ENCODE measurements at places on chromosomes 5 and 9. TPM values are rescaled to one million over a fixed set of nuclear protein-coding genes. Genes with fewer than 3 reads are reported as not detected.
A peak's percentile ranks its signal among the peaks of the same experiment; 100 is the strongest.

- no peaks in the 10 kb centered on the region for H3K4me1 ChIP-seq
- H3K4me3 ChIP-seq: no peak overlapping the region
- H3K36me3 ChIP-seq: no peaks in the 10 kb centered on the region
- DNase-seq: no peak
- H3K27me3 ChIP-seq: peaks cover 3% of the 10 kb centered on the region
Observed at GRCh38 chr9:124475158-124475867, 25.1 kb downstream of the ADGRD2 start.

GRCh38 chr5:133398646-133399101 lies 213.7 kb downstream of the FSTL4 start:
- no peaks in the 10 kb centered on the region for H3K27me3 ChIP-seq
- no peak overlapping the region for H3K27ac ChIP-seq
- no peak for DNase-seq
- no peaks in the 10 kb centered on the region for H3K4me1 ChIP-seq

- H3K4me1 ChIP-seq: peaks cover 92% of the 10 kb centered on the region
- H3K4me3 ChIP-seq: peak overlapping the region; percentile 35
- no peaks in the 10 kb centered on the region for H3K36me3 ChIP-seq
Observed at GRCh38 chr5:139658928-139659667, 10.9 kb downstream of the CXXC5 start.

- H3K27me3 ChIP-seq: no peaks in the 10 kb centered on the region
- H3K4me1 ChIP-seq: no peaks in the 10 kb centered on the region
- H3K27ac ChIP-seq: peak within 1 kb of the TSS; percentile 18
- H3K36me3 ChIP-seq: no peaks in the 10 kb centered on the region
- H3K4me3 ChIP-seq: peak within 1 kb of the TSS; percentile 52
- DNase-seq: peak; percentile 69
Observed at GRCh38 chr5:50440651-50441492, at the start of gene EMB. Gene EMB, minus strand, starts transcription at chr5:50441288. Its CDS starts 137 bp downstream, at chr5:50441151.

DNA sequence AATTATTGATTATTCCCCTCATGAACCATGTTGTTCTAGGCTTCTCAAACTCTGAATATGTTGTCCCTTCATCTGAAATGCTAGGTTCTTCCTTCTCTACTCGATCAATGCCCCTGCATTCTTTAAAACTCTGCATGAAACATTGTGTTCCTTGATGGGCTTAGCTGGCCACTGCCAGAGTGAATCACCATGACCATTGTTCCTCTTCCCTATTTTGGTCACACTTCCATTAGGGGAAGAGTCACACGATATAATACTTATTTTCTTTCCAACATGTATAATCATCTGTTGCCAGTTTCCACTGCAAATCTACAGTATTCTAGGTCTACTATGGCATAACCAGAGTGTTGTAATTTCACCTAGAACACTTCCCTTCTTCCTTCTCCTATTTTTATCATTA lies 247.9 kb downstream of the TRPM3 start:
- H3K4me1 ChIP-seq: no peaks in the 10 kb centered on the region
- H3K36me3 ChIP-seq: no peaks in the 10 kb centered on the region
- no peak overlapping the region for H3K4me3 ChIP-seq
- H3K27ac ChIP-seq: no peak overlapping the region
- no peak for DNase-seq

GRCh38 chr5:179139111-179139935 lies 79.2 kb downstream of the ZNF354C start:
- no peaks in the 10 kb centered on the region for H3K4me1 ChIP-seq
- no peak overlapping the region for H3K27ac ChIP-seq
- H3K36me3 ChIP-seq: no peaks in the 10 kb centered on the region
- H3K27me3 ChIP-seq: no peaks in the 10 kb centered on the region
- DNase-seq: no peak
- H3K4me3 ChIP-seq: no peak overlapping the region

Gene SPATA31D1
- not detected for total RNA-seq

DNA sequence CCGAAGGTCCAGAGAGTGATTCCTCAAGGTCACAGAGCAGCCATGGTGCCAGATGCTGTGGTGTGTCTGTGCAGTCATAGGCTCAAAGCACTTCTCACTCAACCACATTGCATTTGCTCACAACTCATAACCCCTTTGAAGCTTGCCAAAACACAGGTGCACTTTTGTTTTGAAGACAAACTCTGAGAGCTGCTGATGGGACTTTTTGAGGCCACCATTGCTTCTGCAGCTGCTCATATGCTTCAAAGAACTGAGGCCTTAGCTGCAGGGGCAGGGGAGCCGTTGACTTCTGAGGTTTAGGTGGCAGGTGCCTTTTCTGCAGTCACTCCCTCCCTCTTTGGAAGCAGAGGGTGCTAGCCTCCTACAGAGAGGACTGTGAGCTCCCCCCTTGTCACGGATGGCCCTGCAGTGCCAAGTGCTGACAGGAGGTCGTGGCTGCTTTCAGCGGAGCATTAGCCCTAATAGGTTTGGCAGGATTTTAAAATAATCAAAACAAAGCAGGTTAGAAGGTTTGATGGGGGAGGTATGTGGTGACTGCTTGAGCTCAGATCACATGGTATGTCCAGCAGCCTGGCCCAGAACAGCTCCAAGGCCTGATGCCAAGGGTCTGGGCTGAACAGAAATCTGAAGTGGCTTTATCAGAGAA lies 232.1 kb downstream of the MAN2A1 start:
- no peak for DNase-seq
- no peaks in the 10 kb centered on the region for H3K36me3 ChIP-seq
- H3K27ac ChIP-seq: no peak overlapping the region
- no peaks in the 10 kb centered on the region for H3K4me1 ChIP-seq

GRCh38 chr5:60551829-60552228 lies 148.1 kb downstream of the DEPDC1B start:
- no peaks in the 10 kb centered on the region for H3K27me3 ChIP-seq
- H3K27ac ChIP-seq: no peak overlapping the region
- H3K4me3 ChIP-seq: no peak overlapping the region
- DNase-seq: no peak

DNA sequence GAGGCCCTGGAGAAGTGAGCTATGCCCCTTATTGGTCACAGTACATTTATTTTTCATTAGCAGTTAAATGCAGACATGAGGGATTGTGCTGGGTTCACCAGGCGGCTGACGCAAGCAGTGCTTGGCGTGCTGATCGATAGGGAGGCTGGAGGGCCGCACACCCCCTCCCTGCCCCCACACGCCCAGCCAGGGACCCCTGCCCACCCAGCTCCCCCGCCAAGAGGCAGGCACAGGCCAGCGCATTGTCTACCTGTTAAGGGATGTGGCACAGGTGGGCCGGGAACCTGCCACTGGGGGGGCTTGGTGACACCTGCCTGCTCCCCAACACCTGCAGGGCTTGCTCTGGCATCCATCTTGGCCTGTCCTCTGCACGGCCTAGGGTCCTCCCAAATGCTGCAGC lies 39.2 kb downstream of the HK3 start:
- no peaks in the 10 kb centered on the region for H3K4me1 ChIP-seq
- no peak for DNase-seq
- no peak overlapping the region for H3K4me3 ChIP-seq

Gene PDLIM4
- 6.6 TPM for total RNA-seq

Gene ADGRD2
- total RNA-seq: not detected

Gene IL9
- total RNA-seq: not detected

GRCh38 chr5:60417500-60418181 lies 282.3 kb downstream of the DEPDC1B start:
- no peak overlapping the region for H3K27ac ChIP-seq
- no peak for DNase-seq

Gene PIP5KL1
- 1.1 TPM for total RNA-seq

DNA sequence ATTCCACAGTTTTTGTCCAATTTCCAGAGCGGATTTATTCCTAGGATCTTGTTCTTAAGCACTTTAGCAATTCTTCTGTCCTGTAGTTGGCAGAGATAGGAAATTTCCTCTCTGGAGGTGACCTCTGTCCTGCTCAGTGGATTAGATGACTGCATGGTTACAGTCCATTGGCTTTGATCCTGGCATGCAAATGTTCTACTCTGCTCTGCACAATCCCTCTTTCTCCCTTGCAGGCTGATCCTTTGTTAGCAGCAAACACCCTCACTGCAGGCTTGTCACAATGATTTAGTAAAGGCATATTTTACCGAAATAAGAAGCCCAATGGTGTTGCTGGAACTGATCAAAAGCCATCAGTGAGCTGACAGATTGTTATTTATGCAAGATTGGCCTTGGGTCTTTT lies 243.8 kb downstream of the COX7C start:
- no peak overlapping the region for H3K27ac ChIP-seq
- no peak for DNase-seq

DNA sequence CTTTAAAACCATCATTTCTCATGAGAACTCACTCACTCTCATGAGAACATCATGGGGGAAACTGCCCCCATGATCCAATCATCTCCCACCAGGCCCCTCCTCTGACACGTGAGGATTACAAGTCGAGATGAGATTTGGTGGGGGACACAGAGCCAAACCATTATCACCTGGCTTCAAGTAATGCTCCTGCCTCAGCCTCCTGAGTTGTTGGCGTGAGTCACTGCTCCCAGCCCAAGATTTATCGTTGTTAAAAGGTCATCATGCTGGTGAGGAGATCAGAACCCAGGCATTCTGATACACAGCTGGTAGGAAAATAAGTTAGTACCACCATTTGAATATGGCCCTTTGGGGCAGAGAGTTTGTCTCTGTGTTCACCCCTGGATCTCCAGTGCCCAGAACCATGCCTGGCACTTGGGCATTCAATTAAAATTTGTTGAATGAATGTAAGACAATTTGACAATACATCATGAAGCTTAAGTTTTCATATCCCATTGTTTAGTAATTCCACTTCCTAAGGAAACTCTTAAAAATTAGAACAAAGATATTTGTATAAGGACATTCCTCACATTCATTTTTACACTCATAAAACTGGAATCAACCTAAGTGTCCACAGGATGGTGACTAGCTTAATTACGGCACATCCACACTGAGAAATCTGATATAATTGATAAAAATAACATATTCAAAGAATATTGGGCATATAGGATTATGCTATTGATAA lies 58.0 kb upstream of the COL15A1 start:
- H3K4me1 ChIP-seq: no peaks in the 10 kb centered on the region
- no peak overlapping the region for H3K4me3 ChIP-seq
- no peak overlapping the region for H3K27ac ChIP-seq

- H3K27me3 ChIP-seq: no peaks in the 10 kb centered on the region
- no peaks in the 10 kb centered on the region for H3K36me3 ChIP-seq
- no peak overlapping the region for H3K27ac ChIP-seq
- no peaks in the 10 kb centered on the region for H3K4me1 ChIP-seq
- no peak for DNase-seq
- H3K4me3 ChIP-seq: no peak overlapping the region
Observed at GRCh38 chr9:84169240-84169639, 171.3 kb downstream of the SLC28A3 start.

DNA sequence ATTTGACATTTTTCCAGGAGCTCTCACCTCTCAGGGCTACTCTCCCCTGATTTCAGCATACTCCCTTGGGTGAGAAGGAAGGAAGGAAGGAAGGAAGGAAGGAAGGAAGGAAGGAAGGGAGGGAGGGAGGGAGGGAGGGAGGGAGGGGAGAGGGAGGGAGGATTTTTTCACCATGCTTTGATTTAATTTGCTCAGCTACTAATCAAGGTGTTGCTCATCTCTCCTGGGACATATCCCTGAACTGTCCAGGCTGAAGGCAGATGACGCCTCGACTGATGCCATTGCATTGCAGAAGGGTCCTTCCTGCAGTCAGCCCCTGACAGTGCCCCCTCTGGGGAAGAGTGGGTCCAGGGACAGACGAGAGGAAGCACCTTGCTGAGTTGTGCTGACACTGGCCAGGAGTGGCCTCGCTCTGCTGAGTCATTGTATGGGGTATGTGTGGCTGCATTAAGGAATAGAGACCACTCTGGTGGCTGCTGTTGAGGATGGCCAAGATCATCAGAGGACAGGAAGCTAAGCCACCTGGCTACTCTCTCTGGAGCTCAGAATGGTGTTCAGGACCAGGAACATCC lies 43.6 kb upstream of the CRB2 start:
- no peak overlapping the region for H3K4me3 ChIP-seq
- no peak for DNase-seq
- H3K36me3 ChIP-seq: no peaks in the 10 kb centered on the region

Gene DYNC2I2
- 22.2 TPM for total RNA-seq

DNA sequence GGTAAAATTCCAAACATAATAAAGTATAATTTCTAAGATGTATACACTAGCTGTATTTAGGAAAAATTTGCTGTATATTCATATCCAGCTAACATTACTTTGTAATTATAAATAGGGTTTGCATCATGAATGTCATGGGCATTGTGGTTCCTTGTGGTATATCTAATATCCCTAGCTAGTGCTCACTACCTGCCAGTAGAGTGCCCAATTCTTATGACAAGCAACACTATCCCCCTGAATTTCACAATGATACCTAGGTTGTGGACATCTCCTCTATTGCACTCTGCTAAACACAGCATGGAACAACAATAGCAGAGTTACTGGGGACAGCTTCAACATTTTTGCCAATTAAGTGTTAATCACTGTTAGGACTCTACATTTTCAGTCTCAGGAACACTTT lies 1656.5 kb downstream of the EFNA5 start:
- H3K27me3 ChIP-seq: no peaks in the 10 kb centered on the region
- no peak for DNase-seq
- H3K27ac ChIP-seq: no peak overlapping the region
- H3K4me3 ChIP-seq: no peak overlapping the region
- H3K4me1 ChIP-seq: no peaks in the 10 kb centered on the region
- no peaks in the 10 kb centered on the region for H3K36me3 ChIP-seq

- no peak overlapping the region for H3K4me3 ChIP-seq
- no peaks in the 10 kb centered on the region for H3K4me1 ChIP-seq
- H3K27me3 ChIP-seq: no peaks in the 10 kb centered on the region
- no peaks in the 10 kb centered on the region for H3K36me3 ChIP-seq
- no peak overlapping the region for H3K27ac ChIP-seq
- no peak for DNase-seq
Observed at GRCh38 chr5:122156724-122157325, 27.5 kb downstream of the ZNF474 start.

Measured in pancreas (tissue), 10 donors.